ENCODE measurements at places on chromosomes 1 and 21.
A peak's percentile ranks its signal among the peaks of the same experiment; 100 is the strongest.

DNA sequence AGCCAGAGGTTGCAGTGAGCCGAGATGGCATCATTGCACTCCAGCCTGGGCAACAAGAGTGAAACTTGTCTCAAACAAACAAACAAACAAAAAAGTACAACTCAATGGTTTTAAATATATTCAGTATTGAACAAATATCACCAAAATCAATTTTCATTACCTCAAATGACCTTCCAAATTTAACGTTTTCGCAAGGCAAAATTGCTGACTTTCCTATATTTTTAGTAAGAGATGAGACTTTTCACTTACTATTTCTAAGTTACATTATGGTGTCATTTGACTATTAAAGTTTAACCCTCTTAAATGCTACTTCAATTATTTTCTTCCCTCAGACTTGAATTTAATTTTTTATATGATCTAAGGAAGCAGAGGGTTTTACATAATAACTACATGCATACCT is 23.0 kb upstream of the ABCB10 start:
- no peak for DNase-seq

- DNase-seq: no peak
Observed at GRCh38 chr1:197067457-197067818, 378 bp upstream of the F13B start.

DNA sequence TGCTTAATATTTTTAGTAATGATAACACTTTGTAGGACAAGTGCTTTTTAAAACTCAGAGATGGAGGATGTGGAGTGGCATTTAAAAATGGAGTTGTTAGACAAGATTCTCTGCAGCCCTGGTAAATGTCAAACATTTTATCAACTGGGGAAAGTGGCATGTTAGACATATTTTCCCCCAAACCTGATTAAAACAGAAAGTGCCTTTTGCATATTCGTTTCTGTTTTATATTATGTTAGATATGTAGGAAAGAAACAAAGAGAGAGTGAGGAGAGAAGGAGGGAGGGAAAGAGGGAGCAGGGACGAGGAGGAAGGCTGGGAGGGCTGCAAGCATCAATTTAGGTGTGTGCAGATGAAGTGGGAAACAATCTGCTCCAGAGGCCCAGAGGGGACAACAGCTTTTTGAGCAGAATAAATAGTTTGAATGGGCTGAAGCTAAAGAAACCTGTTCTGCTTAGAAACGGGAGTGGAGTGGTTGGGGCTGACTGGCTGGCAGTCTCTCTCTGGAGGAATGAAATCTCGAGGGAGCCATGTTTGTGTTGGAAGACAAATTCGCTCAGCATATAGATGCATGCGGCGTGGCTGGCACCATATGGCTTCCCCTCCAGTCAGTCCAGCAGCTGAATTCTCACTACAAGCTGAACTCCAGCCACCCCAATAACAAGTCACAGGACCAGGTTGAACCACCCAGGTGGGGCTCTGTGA is 502.2 kb downstream of the AJAP1 start:
- DNase-seq: no peak

GRCh38 chr1:7916501-7916830 is 24.2 kb downstream of the TNFRSF9 start:
- DNase-seq: no peak

DNA sequence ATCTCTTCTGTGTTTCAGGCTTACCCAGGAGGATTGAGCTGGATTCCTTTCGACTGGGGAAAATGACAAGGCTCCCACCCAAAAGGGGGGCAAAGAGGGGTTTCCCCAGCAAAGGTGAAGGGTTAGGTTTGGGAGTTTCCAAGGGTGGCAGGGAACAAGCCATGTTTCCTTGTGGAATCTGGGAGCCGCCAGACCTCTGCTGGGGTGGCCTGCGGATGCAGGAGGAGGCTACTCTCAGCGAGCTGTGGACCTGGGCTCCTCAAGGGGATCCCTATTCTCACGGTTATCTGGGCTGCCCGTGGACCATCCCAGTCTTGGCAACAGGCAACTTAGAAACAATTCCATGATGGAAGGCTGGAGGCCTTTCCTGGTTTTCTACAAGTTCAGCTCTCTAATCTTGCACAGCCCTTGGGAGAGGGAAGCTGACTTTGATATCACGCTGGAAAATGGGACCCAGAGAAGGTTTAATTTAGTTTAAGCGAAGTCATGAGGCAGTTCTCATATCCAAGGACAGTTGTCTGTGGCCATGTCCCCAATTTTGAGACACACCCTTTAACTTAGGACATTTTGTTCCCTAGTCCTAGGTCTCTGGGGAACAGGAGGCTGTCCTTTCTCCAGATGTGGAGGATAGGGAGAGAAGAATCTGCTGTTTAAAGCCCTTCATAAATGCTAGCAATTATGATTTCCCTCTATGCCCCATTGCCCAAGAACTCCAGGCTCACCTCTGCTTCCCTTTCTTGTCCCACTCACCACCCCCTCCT is 24.7 kb upstream of the STUM start:
- DNase-seq: no peak

DNA sequence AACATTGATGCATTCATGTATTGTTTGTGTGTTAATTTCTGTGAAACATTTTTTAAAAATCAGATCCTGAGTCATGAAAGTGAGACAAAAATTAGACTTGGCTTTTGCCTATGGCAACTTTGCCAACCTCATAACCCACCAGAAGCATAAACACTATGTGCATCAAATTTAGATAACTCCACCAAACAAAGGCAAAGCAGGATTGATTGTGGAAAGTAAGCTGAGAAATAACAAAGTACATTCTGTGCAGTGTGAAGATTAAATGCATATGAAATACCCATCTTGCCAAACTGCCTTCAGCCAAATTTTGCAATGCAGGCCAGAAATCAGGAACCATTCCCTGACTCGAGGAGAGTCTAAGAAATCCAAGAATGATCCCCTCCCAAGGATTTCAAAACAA is 493.4 kb downstream of the AJAP1 start:
- DNase-seq: no peak

DNA sequence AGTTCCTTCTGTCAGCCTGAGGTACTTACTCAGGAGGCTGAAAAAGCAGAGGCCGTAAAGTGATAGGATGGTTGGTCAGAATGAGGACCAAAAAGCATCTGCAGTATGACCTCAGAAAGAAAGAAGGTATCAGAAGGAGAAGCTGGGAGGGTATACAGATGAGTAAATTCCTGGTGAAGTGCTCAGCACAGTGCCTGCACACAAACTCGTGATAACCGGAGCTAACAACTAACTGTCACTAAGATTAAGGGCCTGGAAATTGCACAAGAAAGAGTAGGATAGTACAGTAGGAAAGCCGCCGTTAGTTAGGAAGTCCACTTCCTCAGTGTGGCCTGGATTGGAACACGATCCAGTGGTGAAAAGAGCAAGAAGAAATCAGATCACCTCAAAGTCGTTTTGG is 62.6 kb downstream of the VPS26C start:
- DNase-seq: no peak

- no peak for DNase-seq
Observed at GRCh38 chr1:224510880-224511645, 76.5 kb upstream of the WDR26 start.

DNA sequence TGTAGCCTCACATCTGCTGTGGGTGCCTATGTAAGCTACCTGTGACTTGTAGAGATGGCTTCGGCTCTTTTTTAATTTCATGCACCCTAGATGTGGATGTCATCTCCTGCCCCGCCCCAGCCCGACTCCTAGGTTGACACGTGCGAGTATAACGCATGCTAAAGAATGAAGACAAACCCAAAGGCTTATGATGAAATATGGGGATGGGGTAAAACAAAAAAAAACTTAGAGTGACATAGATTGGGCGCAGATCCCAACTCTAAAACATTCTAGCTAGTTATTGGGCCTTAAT is 613 bp upstream of the ERO1B start:
- no peak for DNase-seq

GRCh38 chr1:63523738-63524137 is 413 bp downstream of the EFCAB7 start:
- DNase-seq: no peak

- peak; percentile 69 for DNase-seq
Observed at GRCh38 chr1:160046494-160047110, 14.8 kb upstream of the PIGM start.

- no peak for DNase-seq
Observed at GRCh38 chr1:165476776-165477175, 31.9 kb upstream of the RXRG start.

DNA sequence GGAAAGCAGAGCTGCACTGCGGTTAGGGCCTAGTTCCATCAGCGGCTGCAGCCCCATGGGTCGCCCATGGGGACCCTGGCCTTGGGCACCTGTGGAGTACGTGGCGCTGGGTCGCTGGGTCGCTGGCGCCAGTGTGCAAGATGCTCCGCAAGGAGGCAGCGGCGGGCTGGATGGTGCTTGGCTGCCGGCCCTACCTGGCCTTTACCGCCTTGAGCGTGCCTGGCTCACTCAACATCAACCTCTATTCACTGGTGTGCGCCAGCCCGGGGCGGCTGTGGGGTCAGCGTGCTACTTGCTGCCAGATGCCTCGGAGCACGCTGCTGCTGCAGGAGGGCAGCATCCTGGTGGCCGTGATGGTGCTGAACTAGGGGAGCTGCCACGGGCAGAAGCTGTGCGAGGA is 85.1 kb upstream of the RHOU start:
- peak; percentile 63 for DNase-seq

DNA sequence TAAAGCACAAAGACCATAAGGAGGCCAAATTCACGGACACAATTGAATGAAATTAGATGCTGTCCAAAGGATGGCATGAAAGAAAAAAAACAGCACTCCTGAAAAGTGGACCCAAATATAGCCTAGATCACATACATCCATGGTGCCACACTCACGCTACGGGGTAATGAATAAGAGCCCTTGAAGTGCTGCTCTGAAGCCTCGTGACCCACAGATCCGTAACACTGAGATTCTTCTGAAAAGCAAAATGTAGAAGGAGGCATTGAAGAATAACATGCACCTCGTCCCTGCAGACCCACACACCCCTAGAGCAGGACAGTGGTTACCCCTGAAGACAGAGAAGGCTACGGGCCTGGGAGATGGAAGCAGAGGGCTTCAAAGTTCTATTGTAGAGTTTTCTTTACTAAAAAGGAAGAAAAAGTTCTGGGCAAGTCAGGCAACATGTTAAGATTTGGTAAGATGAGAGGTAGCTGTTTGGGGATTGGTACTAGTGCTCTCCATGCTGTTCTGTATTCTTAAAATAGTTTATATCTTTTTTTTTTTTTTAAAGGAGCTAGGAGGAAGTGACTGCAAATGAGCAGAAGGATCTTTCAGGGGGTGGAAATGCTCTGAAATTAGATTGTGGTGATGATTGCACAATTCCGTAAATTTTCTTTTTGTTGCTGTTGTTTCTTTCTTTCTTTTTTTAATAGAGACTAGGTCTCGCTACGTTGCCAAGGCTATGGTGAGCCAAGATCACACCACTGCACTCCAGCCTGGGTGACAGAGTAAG is 4.1 kb upstream of the ITGB2 start:
- no peak for DNase-seq

DNA sequence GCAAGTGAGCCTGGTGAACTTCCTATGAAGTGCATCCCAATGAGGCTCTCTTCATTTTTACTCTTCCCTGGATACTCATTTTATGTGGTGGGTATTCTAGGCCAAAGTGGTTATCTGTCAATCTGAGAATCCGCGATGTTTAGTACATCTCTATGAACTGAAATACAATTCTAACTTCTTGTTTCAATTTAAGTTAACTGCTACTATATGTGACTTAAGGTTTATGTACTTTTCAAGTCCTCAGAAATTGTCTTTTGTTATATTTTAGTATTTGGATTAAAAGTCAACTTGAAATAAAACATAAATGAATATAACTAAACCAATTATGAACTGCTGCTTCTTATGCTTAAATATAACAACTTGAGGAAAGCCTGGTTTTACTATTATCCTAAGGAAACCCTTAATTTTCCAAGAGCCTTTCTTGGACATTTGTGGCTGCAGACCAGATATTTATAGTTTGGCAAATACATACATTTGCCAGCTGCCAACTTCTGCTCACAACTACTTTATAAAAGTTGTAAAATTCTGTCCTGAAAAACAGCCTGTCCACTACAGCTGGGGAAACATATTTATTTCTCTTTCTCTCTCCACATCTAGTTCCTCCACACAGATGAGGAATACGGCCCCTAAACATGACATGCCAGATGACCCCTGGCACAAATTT is 60.4 kb downstream of the ENAH start:
- DNase-seq: no peak

DNA sequence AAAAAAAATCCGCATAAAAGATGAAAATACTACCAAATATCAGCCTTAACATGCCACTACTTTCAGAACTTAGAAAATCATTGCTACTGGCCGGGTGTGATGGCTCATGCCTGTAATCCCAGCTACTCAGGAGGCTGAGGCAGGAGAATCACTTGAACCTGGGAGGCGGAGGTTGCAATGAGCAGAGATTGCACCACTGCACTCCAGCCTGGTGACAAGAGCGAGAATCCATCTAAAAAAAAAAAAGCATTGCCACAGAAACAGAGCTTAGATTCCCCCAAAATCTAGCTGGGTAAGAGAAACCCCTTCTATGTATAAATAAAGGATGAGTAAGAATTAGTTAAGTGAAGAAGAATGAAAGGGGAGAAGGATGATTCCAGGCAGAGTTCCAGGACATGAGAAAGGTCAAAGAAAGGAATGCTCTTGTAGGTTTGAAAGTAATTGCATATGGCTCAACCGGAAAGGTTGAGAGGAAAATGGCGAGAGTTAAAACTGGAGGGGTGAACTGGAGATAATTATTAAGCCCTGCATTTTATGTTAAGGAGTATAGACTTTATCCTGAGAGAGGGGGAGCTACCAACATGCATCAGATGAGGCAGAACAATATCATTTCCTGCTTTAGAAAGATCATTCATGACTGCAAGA is 19.7 kb upstream of the NRDC start:
- DNase-seq: no peak

GRCh38 chr1:100950781-100951180 is 54.9 kb downstream of the SLC30A7 start:
- no peak for DNase-seq

GRCh38 chr1:198491028-198491427 is 49.5 kb downstream of the ATP6V1G3 start:
- no peak for DNase-seq

GRCh38 chr1:19138958-19139581 is 71.0 kb downstream of the UBR4 start:
- DNase-seq: no peak

- no peak for DNase-seq
Observed at GRCh38 chr1:47751996-47752451, 245.2 kb downstream of the TRABD2B start.

GRCh38 chr1:187985897-187986654 is 1157.3 kb downstream of the PLA2G4A start:
- DNase-seq: no peak

DNA sequence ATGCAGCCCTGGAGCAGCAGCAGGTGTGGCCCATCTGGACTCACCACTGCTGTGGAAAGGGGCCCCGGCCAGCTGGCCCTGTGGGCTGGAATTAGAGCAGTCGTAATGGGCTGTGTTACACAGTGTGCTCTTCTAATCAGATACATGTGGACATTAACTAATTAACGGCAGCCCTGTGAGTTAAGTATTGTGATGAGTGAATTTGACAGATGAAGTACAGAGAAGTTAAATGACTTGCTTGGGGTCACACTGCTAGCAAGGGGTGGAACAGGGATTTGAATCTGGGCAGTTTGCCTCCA is 58.6 kb downstream of the MDM4 start:
- no peak for DNase-seq

GRCh38 chr21:34890724-34891612 is 158.1 kb downstream of the RUNX1 start:
- peak; percentile 63 for DNase-seq

- DNase-seq: no peak
Observed at GRCh38 chr1:22789356-22789994, 78.8 kb downstream of the EPHB2 start.

- DNase-seq: no peak
Observed at GRCh38 chr1:39293375-39294070, 89.0 kb downstream of the MACF1 start.

- DNase-seq: no peak
Observed at GRCh38 chr21:46246345-46246744, 17.8 kb upstream of the LSS start.

GRCh38 chr1:190126728-190127127 is 350.9 kb downstream of the BRINP3 start:
- no peak for DNase-seq
